HCEC 1CT (cell line): ENCODE measurements at places on chromosomes 16 and 17.

GRCh38 chr17:4788807-4789700, at the start of gene GLTPD2:
TSS of gene GLTPD2 (plus strand) at chr17:4788964. CDS start at chr17:4789012, 48 bp downstream.
- DNase-seq, result no peak

- no peak for DNase-seq
Measured at GRCh38 chr16:57388359-57389086, 16.0 kb upstream of the CCL17 start.

GRCh38 chr16:49474741-49475140, 101.1 kb downstream of the C16orf78 start:
- no peak for DNase-seq

DNA sequence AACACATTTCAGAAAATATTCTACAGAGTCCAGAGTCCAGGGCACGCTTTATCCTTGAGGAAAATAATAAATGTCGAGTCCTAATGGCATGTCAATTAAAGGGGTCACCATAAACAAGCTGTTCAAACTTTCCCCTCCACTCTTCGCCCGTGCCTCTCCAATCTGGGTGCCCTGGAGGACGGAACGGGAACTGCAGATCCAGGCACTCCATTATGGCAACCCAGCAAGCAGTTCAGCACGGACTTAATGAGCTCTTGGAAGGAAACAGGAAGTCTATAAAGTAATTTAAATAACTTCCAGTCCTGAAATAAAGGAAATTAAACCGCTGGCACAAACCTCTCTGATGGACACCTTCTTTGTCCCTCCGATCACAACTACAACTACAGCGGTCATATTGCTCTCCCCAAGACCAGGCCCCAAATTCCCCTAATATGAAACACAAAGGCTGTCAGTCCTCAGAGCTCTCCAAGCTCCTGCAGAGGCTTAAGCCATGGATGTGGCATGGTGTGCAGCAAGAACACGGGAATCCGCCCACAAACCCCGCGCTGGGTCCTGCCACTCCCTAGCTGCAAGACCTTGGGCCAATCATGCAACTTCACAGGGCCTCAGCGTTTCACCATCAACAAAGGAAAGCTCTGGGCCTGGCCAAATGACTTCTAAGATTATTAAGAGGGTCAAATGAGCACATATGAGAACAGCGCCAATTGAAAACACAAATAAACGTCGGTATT, 52.6 kb downstream of the ZFHX3 start:
- no peak for DNase-seq

GRCh38 chr16:79712276-79712675, 111.7 kb upstream of the MAF start:
- no peak for DNase-seq

GRCh38 chr16:9545522-9546437, 454.3 kb downstream of the HAPSTR1 start:
- no peak for DNase-seq

DNA sequence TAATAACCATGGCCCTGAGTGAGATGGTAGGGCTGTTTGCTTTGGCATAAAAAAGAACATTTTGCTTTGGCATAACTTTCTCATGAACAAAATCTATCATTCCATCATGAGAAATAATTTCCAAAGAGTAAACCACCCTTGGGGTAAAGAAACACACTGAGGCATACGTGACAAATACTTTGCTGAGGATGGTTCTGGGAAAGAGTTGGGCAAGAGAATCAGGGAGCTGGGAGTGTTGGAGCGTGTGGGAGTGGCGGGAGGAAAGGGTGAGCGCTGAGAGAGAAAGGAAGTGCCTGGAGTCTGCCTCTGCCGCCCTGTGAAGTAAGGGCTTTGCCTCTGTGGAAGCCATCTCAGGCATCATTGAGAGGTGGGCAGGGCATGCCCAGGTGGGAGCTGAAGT, 60.2 kb upstream of the ARHGAP44 start:
- DNase-seq, result no peak

- DNase-seq, result no peak
Measured at GRCh38 chr17:58630883-58631522, 60.8 kb downstream of the TEX14 start.

GRCh38 chr17:52419229-52419641, 260.7 kb upstream of the CA10 start:
- DNase-seq, result no peak

DNA sequence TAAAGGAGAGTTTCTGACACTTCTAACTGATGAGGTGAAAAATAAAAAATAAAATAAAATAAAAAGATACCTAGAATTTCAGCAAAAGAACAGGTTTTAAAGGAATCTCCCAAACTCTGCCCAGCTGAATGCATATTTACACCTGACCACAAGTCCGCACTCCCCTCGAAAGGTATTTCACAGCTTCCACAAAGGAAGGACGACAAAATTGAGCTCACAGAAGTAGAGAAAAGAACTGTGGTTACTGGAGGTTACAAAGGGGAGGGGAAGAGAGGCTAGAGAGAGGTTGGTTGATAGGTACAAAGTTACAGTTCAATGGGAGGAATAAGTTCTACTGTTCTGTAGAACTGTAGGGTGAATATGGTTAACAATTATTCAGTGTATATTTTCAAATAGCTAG, 5.0 kb downstream of the LITAF start:
- no peak for DNase-seq

DNA sequence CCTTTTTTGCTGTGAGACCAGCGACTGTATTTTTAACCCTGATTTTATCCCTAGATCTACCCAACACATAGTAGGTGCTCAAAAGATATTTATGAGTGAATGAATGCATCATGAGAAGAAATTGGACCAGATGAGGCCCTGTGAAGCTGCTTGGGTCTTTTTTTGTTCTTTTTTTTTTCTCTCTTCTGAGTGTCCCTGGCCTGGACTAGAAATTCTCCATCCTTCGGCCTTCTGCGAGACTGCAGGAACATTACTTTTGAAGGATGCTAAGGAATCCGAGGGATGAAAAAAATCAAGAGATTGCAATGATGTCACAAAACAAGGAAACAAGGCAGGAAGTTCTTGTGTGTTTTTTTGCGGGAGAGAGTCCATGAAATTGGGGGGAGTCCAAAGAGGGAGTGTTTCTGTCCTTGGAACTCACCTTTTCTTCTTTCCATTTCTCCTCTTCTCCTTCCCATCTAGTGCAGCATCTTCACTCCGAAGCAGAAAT, 560 bp upstream of the RUSF1 start:
- peak; percentile 42 for DNase-seq

- no peak for DNase-seq
Measured at GRCh38 chr17:55567240-55568214, 56.3 kb upstream of the SMIM36 start.

GRCh38 chr16:11151156-11151884, 104.7 kb downstream of the SOCS1 start:
- DNase-seq, result no peak

DNA sequence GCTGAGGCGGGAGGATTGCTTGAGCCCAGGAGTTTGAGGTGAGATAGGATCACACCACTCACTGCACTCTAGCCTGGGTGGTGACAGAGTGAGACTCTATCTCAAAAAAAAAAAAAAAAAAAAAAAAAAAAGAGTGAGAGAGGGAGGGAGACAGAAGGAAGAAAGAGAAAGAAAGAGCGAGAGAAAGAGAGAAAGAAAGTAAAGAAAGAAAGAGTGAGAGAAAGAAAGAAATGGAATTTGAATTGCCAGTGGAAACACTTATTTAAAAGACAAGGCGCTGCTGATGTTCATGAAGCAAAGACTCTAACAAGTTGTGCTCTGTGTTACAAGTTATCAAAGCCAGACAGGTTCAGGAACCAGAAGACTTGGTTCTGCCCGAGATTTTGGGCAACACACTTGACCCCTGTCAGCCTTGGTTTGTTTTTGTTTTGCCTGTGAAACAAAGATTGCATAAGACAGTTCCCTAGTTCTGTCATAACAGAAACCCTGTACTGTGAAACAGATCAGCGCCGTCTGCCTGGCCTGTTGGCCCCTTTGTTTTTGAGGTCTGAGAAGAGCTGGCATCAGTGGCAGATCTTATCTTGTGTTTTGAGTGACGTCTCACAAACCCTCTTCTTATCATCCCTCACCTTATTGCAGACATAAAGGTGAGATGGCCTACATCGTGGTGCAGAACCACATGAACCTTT, 55.4 kb upstream of the ENDOV start:
- no peak for DNase-seq

DNA sequence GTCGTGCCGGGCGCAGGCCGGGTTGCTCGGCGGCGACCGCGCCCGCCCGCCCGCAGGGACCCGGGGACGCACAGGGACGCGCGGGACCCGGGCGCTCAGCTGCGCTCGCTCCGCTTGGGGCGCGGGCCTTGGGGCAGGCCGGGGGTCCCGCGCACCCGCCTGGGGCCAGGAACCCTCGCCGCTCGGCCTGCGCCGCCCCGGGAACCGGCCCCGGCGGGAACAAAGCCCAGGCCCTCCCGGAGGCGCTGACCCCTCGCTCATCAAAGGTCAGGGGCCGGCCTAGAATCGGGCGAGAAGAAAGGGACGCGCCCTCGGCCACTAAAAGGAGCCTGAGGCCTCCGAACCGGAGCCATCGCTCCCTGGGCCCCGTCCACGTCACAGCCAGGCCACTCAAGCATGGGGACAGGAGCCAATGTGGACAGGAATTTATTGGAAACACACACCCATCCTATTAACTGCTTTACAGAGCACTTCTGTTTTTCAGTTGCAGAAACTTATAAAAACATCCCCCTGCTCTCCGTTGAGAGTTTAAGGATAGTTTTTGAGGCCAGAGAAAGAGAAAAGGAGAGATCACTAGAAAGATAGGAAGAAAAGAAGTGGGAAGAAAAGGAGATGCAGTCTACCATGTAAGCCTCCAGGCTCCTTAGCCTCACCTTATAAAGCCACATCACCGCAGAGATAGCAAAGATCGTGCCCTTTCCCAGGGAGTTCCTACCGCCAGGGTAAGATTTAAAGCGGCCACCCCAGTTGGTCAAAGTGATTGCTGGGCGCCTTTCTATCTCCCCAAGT, 558 bp upstream of the ZFHX3 start:
- DNase-seq, result no peak

GRCh38 chr17:4562015-4562969, 1.9 kb upstream of the GGT6 start:
- DNase-seq, result no peak

- DNase-seq, result peak; percentile 30
Measured at GRCh38 chr17:50834429-50835300, 721 bp upstream of the WFIKKN2 start.

DNA sequence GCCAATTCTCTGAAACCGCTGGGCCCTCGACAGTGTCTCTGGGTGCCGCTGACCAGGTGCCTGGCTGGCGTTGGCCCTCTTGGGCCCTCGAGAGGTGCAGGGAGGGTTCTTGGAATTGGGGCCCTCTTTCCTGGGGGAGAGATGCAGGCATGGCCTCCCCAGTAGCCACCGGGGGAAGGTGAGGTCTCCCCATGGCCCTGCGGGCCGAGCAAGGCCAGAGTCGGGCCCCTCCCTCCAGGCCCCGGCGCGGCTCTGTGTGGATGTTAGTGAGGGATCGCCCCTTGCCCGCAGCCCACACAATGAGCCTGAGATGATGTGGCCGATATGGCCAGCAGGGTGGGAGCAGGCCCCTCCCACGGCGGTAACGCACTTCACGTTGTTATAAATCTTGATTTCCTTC, 23.1 kb upstream of the C1QTNF8 start:
- no peak for DNase-seq

DNA sequence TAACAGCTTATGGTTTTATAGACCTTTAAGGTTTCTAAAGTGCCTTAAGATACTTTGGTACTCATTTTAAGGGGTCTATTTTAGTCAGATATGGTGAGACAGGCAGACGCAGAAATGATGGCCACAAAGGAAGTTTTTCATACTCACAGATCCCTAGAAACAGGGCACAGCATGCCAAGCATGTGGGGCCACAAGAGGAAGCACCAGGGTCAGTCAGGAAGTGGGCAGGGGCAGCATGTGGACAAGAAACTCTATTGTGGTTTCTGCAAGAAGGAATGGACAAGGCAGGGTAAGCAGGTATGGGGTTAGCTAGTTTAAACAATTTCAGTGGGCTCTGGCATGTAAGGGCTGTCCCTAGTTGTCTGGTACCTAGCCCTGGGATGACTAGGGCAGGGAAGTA, 8.5 kb downstream of the EFCAB3 start:
- no peak for DNase-seq

DNA sequence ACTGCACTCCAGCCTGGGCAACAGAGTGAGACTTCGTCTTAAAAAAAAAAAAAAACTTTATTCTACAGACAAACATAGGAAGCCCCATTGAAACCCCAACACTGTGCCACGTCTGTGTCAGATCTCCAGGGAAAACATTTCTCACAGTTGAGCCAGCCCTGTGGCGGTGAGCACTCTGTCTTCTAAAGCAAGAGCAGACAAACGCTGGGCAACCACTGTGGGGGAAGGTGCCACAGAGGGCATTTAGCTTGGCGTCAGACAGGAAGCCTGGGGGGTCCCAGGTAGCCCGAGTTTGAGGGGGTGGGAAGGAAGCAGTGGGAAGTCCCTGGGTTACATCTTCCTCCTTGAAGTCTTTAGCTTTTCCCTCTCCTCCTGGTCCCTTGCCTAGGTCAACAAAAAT, 16.0 kb downstream of the C17orf100 start:
- DNase-seq, result no peak

DNA sequence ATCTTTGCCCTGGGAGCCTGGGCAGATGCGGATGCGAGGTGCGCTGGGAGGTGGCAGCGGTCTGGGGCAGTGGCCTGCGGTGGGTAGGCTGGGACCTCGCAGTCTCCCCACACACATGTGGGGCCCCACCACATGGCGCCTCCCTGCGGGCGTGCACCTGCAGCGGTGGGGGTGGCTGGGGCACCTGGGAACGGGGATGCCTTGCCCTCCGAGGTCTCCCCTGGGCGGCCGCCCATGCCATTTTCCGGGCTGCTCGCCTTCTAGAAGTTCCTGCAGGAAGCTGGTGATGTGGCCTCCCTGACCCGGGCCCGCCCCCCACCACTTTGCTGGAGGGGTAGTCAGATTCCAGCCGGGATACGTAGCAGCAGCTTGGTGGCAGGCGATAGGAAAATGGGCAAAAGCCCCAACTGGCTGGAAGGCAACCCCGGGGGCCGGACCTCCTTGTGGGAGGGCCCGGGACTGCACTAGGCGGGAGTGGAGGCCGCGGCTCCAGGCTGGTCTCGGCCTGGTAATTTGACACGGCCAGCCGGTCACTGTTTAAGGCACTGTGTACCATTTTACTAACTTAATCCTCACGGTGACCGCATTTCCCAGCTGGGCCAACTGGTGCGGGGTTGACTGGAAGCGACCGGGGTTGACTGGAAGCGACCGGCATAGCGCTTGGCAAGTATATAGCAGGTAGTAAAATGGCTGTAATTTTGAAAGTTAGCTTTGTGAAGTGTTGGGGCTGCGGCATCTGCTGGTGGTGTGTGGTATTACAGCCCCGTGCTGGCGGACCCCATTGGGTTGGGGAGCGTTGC, 38.5 kb downstream of the IGF2BP1 start:
- DNase-seq, result peak; percentile 44

DNA sequence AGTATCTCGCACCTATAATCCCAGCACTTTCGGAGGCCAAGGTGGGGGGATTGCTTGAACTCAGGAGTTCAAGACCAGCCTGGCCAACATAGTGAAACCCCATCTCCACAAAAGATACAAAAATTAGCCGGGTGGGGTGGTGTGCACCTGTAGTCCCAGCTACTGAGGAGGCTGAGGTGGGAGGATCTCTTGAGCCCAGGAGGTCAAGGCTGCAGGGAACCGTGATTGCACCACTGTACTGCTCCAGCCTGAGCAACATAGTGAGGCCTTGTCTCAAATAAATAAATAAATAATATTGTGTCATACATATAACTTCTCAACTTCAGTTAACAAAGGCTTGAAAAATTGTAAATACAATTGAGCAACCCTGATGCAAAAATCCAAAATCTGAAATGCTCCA, 8.2 kb downstream of the AMFR start:
- no peak for DNase-seq

- peak; percentile 54 for DNase-seq
Measured at GRCh38 chr17:69335058-69335457, 8.1 kb upstream of the ABCA5 start.
